Type B pancreatic cell (in vitro differentiated cells): ENCODE measurements at places on chromosomes 13 and 19.

GRCh38 chr13:59119475-59119874 lies 1044.3 kb downstream of the DIAPH3 start:
- no peak for DNase-seq

GRCh38 chr19:7888145-7888825 lies at the start of gene LRRC8E:
LRRC8E (plus strand) TSS chr19:7888510; CDS start chr19:7895604, 7,094 bp downstream.
- no peak for DNase-seq

DNA sequence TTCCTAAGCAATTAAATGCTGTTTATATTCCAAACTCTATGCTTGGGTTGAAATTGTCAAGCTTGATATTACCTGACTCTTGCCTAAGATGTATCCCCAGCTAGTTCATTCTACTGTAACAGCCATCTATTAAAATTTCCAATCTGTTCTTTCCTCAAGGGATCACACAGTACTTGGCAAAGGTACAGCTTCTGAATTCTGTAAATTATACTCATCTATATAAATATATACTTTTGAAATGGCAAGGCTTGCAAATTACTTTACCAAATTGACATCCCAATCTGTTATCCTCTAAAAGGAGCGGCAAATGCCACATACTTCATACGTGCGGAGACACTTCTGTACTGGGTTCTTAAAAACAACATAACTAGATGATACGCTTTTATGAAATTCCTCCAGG lies 330.2 kb downstream of the DNAJC15 start:
- DNase-seq, result no peak

DNA sequence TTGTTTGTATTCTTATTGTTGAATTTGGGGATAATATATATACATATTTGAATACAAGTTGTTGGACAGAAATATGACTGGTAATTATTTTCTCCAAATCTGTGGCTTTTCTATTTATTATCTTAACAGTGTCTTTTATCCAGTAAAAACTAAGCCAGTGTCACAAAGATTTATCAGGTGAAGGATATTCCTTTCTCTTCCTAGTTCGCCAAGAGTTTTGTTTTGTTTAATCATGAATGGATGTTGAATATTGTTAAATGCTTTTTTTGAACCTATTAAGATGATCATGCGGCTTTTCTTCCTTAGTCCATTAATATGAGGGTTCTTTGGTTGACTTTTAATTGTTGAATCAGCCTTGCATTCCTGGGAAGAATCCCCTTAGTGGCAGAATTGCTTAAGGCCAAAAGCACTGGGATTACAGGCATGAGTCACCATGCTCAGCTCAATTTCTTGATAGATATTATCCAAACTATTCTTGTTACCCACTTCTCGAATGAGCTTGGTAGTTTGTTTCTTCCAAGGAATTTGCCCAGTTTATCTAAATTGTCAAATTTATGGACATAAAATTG lies 53.3 kb downstream of the TEX26 start:
- no peak for DNase-seq
